Urinary bladder (tissue), 4 donors: ENCODE measurements at places on chromosomes 3 and 15. TPM values are rescaled to one million over a fixed set of nuclear protein-coding genes. Genes with fewer than 3 reads are reported as not detected.

The GOLGA6D gene
- total RNA-seq: not detected

The HEG1 gene
- 42.1 TPM for total RNA-seq

The CHRD gene
- total RNA-seq: 9.1 TPM

The DAPK2 gene
- total RNA-seq: 6.0 TPM

The NSMCE3 gene
- total RNA-seq: 10.2 TPM

The NCEH1 gene
- total RNA-seq: 8.9 TPM

The KNG1 gene
- total RNA-seq: not detected

The CNTN4 gene
- 56.6 TPM for total RNA-seq

The MKRN3 gene
- total RNA-seq: 0.95 TPM

The TRAIP gene
- 6.8 TPM for total RNA-seq

The WDR93 gene
- not detected for total RNA-seq

The HRG gene
- total RNA-seq: not detected

The TMEM158 gene
- 1.7 TPM for total RNA-seq

The CHRM5 gene
- 0.48 TPM for total RNA-seq

The CNTN3 gene
- total RNA-seq: 27.1 TPM

The THPO gene
- total RNA-seq: 0.32 TPM

The INSYN1 gene
- total RNA-seq: 7.3 TPM

The COL8A1 gene
- total RNA-seq: 21.1 TPM

The XCR1 gene
- total RNA-seq: 1.0 TPM

The SCAANT1 gene
- total RNA-seq: not detected

The GRK7 gene
- total RNA-seq: 0.16 TPM

The GRIP2 gene
- total RNA-seq: 6.9 TPM

The GPR156 gene
- total RNA-seq: 2.0 TPM

The CCNB2 gene
- 18.2 TPM for total RNA-seq

The NGLY1 gene
- 59.6 TPM for total RNA-seq

The CFAP161 gene
- total RNA-seq: 0.90 TPM

The CSPG5 gene
- 2.9 TPM for total RNA-seq

The POLQ gene
- total RNA-seq: 7.3 TPM

The CXCR6 gene
- total RNA-seq: 0.63 TPM

The WDR73 gene
- total RNA-seq: 39.1 TPM

The COL6A6 gene
- 31.5 TPM for total RNA-seq

The MDFIC2 gene
- total RNA-seq: not detected

The ERC2 gene
- 3.0 TPM for total RNA-seq

The GOLGA6L7 gene
- total RNA-seq: not detected

The SPTSSB gene
- 74.9 TPM for total RNA-seq

The COMMD4 gene
- 15.9 TPM for total RNA-seq

The CACNA1D gene
- 23.5 TPM for total RNA-seq

The AADACL2 gene
- total RNA-seq: 0.48 TPM

The CIDEC gene
- total RNA-seq: not detected

The ZNF80 gene
- not detected for total RNA-seq

The ZNF35 gene
- 17.9 TPM for total RNA-seq

The DLG1 gene
- total RNA-seq: 163 TPM

The LYZL4 gene
- total RNA-seq: not detected

The CFAP100 gene
- total RNA-seq: not detected

The STAB1 gene
- 73.5 TPM for total RNA-seq

The CLDN18 gene
- not detected for total RNA-seq

The VWA5B2 gene
- total RNA-seq: 0.05 TPM
